ENCODE measurements at places on chromosomes 4 and X.
A peak's percentile ranks its signal among the peaks of the same experiment; 100 is the strongest.

DNA sequence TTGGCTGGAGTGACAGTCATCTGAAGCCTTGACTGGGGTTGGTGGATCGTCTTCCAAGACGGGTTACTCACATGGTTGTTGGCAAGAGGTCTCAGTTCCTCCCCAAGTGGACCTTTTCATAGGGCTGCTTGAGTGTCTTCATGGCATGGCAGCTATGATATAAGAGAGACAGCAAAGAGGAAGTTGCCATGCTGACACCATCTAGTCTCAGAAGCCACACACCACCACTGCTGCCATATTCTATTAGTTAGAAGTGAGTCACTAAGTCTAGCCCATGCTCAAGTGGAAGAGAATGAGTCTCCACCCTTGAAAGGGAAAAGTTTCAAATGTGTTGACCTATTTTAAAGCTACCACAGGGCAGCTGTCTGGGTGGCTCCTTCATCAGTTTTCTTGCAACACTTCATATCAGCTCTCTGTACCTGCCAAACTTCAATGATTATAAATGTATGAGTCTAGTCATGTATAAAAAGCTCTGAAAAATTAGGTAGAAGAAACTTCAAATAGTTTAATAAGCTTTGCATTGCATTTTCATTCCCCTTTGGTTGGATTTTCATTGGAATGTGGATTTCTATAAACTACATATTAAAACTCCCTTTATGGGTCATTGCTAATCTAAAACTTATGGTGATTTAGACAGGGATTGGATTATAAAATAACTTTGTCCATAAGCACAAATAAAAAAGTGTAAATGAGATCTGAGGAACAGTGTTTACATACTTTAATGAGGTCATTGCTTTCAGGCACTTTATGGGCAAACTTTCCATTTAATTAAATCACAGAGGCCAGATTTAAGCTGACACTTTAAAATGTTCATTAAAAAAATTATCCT, 68.0 kb upstream of the ATXN3L start:
- DNase-seq, result peak; percentile 14

GRCh38 chrX:85836868-85837267, 210.5 kb downstream of the CHM start:
- no peak for DNase-seq

- DNase-seq, result no peak
Measured at GRCh38 chrX:40893251-40893910, 158.0 kb upstream of the MED14 start.

GRCh38 chr4:156892805-156893204, 78.8 kb downstream of the PDGFC start:
- no peak for DNase-seq

DNA sequence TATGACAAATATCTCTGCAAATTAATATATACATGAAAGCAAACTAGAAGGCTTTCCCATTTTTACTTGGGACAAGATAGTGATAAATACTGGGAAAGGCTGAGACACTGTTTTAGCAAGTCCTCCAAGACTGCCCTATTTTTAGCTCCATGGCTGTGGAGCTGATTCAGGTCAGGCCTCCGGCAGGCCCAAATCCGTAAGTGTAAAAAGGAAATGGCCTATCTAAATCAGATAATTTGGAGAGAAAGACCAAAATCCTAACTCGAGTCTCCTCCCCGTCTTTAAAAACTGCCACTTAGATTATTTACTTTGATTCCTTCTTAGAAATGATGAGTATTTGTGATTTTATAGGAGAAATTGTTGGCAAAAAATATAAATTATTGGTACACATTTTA, 2.9 kb downstream of the OTUD4 start:
- DNase-seq, result no peak

DNA sequence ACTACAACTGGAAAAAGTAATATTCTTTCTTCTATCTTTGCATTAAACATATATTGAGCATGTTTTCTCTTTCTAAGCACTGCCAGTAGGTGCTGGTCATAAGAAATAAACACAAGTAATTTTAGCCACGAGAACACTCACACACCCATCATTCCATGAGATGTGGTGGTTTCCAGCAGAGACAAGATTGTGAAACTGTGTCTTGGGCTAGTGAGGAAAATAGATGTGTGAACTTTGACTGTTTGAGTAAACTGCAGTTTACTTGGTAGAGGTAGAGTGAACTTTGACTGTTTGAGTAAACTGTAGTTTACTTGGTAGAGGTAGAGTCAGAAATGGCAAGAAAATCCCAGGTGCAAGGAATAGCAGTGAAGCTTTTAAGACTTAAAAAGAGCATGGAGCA, 300.9 kb upstream of the HS3ST1 start:
- no peak for DNase-seq

DNA sequence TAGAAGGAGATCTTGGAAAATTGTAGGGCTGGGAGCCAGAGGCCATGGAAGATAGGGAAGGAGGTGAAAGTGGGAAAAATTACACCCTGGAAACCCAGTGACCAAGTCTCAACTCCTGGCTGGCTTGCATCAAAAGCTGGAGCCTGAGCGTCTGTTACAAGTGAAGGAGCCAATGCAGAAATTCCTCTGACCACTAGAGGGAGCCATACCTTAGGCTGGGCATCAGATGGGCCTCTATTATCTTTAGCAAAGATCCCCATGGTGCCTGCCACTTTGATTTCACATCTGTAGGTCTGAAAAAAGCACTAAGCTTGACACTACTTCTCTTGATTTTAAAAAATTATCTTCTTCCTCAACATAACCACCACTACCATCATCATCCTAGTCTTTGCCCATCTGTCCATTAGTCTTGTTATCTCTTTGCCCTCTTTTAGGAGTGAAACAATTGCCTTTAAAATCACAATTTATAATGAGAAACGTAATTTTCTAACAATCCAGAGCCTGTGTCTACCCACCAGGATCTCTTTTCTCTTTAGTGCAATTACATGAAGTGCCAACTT, 62.9 kb downstream of the ANAPC4 start:
- DNase-seq, result peak; percentile 73

DNA sequence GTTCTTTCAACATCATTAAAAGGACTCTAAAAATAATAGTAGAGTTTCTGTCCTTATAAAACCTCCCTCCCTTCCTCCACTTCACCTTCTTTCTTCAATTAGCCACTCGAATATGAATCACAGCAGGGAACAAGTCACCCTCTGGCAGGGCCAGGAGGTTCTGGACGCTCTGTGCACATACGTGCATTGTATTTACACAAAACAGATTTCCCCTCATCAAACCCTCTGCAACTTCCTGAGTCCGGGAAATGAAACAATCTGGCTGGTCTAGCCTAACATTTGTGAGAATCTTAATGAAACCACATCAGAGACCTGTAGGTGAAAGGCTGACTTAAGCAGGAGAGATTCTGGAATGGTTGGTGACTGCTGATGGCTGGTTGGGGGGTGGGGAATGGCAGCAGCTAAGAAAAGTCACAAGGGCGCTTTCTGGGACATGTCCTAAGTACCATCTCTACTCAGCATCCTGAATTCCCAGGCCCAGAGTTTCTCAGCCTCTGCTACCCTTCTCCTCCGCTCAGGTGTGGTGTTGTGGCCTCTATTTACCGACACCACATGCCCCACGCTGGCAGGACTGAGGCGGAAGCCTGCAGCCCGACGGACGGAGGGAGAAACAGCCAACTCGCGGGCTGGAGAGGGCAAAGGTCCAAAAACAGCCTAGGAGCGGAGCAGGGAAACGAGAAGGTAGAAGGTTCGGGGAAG, 1.0 kb downstream of the ZDHHC9 start:
- DNase-seq, result peak; percentile 15

DNA sequence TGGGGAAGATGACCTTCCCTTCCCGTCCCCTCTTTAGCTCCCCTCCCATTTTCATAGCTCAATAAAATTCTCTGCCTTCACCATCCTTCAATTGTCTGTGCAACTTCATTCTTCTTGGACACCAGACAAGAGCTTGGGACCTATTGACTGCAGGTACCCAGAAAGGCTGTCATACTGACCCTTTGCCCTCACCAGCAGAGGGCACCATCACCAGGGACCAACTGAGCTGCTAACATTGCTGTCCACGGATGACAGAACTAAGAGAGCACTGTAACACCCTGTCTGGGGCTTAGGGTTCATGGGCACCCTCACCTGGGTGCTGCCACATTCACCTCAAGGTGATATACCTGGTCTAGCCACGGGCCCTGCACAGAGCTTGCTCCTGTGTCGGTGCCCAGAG, 141.3 kb upstream of the VCX3B start:
- DNase-seq, result peak; percentile 3

DNA sequence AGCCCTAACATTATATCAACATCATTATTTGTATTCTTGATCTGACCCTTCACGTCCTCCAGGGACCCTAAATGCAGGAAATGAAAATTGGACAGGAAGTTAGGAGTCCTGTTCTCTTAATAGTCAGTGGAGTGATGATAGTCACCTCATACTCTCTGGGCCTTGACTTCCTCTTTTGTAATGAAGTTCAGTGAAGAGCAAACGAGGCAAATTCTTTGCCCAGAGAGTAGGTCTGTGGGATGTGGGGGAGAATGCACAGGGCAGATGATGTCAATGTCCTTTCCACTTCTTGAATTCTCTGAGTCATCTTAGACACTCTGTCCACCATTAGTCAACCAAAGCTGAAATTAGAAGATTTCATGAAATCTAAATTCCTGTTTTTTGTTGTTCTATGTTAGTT, 17.1 kb upstream of the GPRIN3 start:
- DNase-seq, result no peak

DNA sequence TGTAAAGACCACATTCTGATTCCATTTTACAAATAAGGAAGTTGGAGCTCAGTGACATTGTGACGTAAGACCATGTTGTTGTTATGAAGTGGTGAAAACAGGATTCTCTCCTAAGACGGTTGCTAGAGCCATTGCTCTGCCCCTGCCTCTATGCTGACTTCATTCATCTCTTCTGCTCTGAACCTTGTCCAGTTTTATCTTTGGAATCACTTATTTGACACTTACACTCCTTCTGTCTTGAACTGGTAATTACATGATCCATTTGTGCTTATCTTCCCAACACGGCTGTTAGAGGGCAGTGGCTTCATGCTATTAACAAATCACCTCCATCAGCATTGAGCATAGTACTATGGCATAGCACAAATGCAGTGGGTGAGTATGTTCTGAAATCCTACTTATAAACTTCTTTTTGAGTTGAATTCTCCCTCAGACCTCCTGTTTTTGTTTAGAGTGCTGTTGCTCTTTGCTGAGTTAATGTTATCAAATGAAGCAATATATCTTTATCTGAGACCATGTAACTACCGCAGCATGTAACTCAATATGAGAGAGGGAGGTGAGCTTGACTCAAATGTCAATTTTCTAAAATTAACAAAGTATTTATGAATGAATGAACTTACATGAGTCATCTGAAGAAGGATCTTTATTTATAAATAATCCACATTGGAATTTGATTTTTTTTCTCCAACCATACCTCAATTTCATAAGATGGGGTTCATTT, 177.8 kb downstream of the RASL11B start:
- no peak for DNase-seq

DNA sequence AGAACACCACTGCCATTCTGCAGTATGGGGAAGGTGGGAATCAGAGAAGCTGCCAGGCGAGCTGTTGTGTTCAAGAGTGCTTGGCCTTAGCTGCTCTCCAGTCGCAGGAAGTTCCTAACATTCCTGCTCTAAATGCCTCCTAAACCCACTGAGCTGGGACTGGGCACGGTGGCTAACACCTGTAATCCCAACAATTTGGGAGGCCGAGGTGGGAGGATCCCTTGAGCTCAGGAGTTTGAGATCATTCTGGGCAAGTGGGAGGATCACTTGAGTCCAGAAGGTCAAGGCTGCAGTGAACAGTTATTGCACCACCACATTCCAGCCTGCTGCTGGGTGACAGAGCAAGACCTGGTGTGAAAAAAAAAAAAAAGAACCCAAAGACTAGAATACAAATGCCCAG, 690.3 kb upstream of the FAM241A start:
- DNase-seq, result no peak

GRCh38 chrX:21766101-21766500, 8.2 kb upstream of the SMPX start:
- DNase-seq, result no peak

GRCh38 chr4:25425361-25425760, 48.3 kb downstream of the ANAPC4 start:
- no peak for DNase-seq

GRCh38 chr4:147138171-147138570, 192.5 kb upstream of the TTC29 start:
- DNase-seq, result no peak

DNA sequence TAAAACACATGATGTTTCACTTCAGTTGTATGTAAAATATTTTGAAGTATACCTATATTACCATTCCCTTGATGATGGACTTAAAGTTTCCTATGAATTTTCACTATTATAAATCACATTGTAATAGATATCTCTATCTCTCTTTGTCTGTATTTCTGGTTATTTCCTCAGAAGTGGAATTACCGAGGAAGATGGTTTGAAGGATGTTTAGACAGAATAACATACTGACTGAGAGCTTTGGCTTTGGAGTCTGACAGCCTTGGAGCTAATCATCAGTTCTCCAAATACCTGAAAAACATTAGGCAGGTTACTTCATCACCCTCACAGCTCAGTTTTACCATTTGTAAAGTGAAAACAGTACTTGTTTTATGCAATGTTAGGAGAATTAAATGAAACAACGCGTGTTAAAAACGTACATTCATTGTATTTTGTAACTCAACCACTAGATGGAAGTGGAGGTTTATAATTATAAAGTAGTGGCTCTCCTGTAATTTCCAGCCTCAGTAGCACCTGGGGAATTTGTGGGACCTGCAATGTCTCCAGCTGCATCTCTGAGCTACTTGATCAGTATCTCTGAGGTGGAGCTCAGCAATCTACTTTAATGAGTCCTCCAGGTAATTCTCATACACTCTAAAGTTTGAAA, 14.3 kb downstream of the JCHAIN start:
- DNase-seq, result no peak

Measured in activated CD4-positive, alpha-beta T cell treated with anti-CD3 and anti-CD28 coated beads for 36 hours (primary cell).